ENCODE measurements at places on chromosomes 5 and 9.

DNA sequence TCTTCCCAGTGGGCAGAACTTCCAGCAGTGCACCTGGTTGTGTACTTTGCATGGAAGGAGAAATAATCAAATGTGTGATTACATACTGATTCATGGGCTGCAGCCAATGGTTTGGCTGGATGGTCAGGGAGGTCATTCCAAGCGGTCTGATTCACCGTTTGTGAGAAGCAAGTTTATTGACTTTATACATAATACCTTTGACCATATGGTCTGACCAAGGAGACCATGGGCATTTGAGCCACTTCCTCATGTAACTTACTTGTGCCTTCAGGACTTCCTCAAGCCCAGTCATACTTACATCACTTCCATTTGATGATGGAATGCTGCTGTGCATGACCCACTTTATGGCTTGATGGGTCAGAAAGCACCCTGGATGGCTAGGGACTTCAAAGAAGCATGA is 41.1 kb downstream of the DAP start:
- DNase-seq, result no peak

DNA sequence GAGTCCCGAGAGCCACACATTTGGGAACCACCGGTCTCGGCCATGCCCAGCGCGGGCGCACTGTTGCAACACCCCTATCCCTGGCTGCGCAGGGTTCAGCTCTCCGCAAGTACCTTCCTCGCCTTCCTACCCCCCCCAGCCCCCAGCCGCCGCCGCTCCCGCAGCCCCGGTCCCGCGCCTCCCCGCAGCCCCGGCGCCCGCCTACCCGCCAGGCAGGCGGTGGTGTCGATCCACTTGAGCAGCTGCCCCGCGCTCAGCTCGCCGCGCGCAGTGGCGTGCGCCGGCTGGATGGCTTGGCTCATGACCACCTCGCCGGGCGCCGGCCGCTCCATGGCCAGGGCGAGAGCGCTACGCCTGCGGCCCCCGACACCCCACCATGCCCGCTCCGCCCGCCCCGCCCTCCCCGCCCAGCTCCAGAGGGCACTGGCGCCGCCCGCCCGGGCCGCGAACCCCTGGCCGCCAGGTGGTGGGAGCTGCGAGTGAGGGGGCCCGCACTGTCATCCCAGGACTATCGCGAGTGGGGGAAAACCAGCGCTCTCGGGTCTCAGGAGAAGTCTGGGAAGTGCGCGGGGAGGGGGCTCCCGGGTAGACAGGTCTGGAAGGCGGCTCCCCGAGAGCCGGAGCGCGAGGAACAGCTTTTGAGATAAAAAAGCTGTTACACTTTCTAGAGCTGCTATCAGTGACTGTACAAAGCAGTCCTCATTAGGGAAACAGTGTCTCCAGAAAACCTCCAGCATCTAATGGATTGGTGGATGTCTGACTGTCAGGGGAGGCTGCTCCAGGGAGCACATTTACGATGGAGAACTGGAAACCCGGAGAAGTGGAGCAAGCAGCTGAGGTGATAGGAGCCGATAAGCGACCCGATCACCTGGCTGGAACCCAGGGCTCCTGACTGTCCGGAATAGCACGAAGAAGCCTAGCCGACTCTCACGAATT is at the start of gene ACOT12:
TSS of gene ACOT12 (minus strand) at position 352 of the 936 bp plus-strand sequence. CDS start at position 332, 20 bp downstream.
- no peak for DNase-seq

GRCh38 chr5:42960506-42960905 is 79.6 kb downstream of the ANXA2R start:
- DNase-seq, result no peak

- no peak for DNase-seq
These were observed 45.7 kb downstream of the ERMP1 start for GRCh38 chr9:5787220-5787619.

DNA sequence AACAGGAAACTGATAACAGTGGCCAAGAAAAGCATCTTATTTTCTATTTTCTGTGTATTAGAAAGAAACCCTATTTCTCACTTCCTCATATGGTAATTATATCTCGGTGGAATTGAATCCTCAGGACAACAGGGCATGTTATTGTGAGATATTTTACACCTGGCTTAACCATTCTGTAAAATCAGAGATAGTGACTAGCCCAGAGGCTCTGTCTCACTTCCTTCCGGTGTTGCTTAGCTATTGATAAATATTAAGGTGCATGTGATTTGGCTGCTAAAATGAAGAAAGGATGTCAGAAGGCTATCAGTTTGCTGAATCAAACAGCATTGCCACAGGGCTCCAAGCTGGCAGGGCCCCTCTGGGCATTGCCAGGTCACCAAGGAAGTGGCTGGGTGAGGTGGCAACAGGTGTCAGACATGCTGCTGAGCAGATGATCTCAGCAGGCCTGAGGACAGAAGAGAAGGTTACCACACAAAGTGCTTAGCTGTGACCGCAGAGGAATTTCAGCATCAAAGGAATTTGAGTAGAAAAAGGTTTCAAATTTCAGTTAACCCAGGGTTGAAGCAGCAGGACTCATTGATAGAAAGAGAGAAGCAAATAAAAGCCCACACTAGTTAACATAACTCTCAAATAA is 330.7 kb downstream of the PDE4D start:
- no peak for DNase-seq

- no peak for DNase-seq
These were observed 126.5 kb upstream of the PAM start for GRCh38 chr5:102628441-102629175.

- no peak for DNase-seq
These were observed 73.9 kb downstream of the ADAMTS2 start for GRCh38 chr5:179271428-179271734.

GRCh38 chr5:116730706-116731105 is 156.1 kb upstream of the SEMA6A start:
- DNase-seq, result no peak

DNA sequence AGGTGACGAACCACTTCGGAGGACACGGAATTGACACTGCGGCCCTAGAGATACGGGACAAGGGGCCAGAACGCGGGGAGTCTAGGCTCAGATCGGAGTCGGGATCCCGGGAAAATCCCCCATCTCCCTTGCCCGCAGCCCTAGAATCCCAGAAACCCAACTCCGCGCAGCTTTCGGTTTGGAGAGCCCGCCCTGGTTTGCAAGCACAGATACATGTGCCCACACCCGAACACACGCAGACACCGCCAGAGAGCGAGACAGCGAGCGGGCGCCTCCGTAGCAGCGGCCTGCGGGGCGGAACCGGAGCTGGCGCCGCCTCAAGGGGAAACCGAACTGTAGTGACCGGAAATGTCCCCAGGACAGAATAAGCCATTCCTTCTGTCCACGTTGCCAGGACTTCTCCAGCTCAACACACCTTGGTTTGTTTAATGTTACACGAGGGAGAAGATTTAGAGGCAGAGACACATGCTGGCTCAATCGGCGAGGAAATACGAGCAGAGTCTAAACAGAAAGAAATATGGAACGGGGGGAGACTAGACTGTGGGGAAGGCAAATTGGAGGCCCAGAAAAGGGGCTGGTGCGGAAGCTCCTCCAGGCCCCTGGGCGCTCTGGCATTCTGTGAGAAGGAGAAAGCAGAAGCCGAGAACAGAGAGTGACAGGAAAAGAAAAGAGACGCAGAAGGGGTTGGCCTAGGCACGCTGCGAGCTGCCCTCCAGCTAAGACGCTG is 2.9 kb upstream of the PAX5 start:
- DNase-seq, result no peak

- no peak for DNase-seq
These were observed 43.5 kb downstream of the SARDH start for GRCh38 chr9:133694686-133695085.

DNA sequence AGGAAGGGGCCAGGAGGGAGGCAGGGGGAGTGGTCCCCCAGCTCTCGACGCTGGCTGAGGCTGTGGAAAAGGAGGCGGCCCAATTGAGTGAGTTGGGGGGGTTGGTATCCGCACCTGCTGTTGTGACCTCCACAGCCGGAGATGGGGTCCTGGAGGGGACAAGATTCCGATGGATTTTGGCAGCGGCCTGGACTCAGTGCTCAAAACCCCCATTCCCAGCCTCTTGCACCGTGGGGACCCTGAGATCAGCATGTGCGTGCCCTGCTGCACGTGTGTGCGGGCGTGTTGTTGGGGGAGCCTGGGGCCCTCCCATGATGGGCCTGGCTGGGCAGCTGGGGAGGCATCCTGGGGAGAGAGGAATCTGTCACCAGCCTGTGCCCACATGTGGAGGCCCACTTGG is 15.0 kb downstream of the CNTFR start:
- no peak for DNase-seq

DNA sequence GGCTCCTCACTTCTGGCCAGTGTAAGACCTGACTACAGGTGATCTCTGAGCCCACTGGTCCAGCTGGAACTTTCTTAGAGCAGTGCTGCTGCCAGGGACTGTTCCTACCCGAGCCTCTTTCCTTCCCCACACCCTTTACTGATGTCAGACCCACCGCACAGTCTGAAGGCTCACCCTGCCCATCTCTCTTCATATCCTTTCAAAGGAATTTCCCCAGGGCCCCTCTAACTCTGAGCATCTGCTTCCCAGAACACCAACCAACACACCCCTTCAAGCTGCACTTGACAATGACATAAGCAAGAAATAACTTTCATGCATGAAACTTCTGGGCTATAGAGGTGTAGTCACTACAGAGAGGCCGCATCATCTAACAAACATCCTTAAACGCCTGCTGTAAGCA is 119.6 kb downstream of the GABBR2 start:
- DNase-seq, result no peak

DNA sequence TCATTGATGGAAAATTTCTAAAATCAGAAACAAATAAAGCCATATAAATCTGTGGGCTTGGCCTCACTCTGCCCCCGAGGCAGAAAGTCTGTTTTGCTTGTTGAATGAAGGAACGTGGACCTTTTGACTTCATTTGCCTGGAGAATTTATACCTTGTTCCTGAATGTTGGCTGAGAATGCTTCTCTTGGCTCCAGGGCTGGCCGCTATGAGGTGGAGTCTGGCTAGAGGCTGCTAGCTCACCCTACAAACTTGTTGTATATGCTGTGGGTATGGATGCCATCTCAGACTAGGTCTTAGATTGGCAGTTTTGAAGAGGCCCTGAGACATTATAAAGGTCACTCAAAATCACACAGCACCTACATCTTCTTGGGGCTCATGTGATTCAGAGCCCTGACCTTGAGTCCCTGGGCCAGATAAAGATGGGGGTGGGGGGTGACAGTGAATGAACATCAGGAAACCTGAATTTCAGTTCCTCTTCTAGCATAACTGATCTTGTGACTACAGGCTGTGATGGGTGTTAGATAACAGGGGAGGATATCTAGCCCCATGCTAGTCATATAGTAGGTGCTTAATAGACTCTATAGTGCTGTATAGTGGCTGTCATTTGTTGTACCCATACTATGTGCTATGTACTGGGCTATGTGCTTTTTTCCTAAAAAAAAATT is 2.8 kb downstream of the GM2A start:
- no peak for DNase-seq

- DNase-seq, result no peak
These were observed 118.4 kb downstream of the MARCHF3 start for GRCh38 chr5:126911986-126912385.

GRCh38 chr9:69171049-69171448 is 3.0 kb upstream of the TJP2 start:
- no peak for DNase-seq

DNA sequence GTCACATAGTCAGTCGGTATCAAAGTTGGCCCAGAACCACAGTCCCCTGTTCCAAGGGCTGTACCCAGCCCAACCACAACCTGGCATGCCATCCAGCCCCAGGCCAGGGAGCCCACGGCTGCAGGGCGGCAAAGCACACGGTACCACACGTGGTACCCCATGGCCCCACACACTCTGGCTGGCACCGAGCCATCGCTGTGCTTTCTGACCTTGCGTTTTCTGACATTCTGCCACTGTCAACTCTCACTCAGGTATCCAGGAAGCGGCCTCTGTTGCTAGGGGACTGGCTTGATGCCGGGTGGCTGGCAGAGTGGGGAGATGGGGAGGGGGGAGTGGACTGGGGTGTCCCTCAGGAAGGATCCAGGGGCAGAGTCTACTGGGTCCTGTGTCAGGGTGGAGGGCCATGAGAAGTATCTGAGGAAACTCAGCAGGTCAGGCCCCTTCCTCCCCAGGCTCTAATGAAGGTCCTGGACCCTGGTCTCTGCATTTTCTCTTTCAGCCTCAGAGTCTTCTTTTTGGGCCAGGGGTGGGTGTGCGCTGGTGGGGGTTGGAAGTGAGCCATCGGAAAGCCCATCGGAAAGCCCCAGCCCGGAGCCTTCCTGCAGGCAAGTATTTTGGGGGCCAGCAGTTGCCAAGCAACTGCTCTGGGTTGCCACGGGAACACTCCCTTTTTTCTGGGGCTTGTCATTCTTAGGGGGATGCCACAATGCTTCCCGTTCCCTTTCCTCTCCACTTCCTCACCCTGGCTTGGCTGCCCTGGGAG is 21.0 kb upstream of the RALGDS start:
- DNase-seq, result no peak

- DNase-seq, result no peak
These were observed 42.7 kb downstream of the NCS1 start for GRCh38 chr9:130214776-130215340.

DNA sequence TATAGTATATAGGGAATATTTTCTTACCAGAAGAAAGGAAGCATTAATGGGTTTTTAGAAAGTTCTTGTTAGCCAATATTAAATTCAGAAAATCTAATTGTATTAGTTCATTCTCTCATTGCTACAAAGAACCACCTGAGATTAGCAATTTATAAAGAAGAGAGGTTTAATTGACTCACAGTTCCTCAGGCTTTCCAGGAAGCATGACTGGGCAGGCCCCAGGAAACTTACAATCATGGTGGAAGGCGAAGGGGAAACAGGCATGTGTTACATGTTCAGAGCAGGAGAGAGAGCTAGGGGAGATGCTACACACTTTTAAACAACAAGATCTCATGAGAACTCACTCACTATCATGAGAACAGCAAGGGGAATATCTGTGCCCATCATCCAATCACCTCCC is 304.0 kb upstream of the CDH12 start:
- DNase-seq, result no peak

- DNase-seq, result no peak
These were observed 269.8 kb downstream of the NR3C1 start for GRCh38 chr5:143133721-143134120.

DNA sequence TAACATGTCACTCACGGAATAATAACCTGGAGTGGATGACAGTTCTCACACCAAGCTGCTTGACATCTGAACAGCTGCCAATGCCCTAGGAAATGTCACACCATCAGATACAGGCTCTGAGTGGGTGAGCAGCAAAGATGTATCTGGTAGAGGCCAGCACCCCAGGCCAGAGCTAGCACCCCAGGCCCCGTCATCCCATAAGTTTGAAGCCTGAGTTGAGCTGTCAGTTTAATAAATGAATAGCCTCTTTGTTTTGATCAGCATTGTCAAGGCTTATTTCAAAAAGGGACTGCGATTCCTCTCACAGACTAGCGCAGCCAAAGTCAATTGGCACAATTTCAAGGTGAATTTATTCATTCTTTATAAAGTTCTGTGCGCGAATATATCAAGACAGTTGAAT is 1327.1 kb downstream of the MAT2B start:
- no peak for DNase-seq

GRCh38 chr9:135946392-135946994 is 14.7 kb downstream of the UBAC1 start:
- no peak for DNase-seq

DNA sequence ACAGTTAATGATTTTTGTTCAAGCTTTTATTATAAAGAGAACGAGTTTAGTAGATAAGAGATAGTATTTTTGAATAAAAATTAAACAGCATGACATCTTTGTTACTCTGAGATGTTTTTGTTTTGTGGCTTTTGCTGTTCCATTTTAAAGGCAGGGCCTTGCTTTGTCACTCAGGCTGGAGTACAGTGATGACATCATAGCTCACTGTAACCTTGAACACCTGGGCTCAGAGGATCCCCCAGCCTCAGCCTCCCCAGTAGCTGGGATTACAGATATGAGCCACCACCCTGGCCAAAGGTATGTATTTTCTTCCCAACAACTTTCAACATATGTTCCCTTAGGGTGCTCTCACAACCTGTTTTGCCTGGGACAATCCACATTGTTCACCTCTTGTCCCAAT is 730.9 kb upstream of the RGMB start:
- DNase-seq, result no peak
